ENCODE measurements at places on chromosomes 1 and 21.

GRCh38 chr1:101030881-101031280 is 5.3 kb upstream of the DPH5 start:
- no peak for DNase-seq

DNA sequence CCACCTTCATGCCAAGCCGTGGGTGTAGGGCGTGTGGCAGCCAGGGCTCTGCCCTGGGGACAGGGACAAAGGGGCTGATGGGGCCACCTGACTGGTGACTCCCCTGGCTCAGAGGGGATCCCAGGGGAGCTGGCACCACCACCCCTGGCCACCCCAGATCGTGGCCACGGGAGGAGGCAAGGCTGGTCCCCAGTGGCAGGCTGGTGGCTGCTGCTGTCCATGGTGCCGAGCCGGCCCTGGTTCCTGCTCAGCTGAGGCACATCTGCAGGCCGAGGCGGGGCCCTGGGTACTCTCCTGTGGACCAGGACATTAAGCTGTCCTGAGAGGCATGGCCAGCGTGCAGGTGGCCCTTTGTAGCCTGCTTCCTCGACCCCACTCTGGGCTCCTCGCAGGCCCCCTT is 6.5 kb downstream of the PLCH2 start:
- no peak for DNase-seq

DNA sequence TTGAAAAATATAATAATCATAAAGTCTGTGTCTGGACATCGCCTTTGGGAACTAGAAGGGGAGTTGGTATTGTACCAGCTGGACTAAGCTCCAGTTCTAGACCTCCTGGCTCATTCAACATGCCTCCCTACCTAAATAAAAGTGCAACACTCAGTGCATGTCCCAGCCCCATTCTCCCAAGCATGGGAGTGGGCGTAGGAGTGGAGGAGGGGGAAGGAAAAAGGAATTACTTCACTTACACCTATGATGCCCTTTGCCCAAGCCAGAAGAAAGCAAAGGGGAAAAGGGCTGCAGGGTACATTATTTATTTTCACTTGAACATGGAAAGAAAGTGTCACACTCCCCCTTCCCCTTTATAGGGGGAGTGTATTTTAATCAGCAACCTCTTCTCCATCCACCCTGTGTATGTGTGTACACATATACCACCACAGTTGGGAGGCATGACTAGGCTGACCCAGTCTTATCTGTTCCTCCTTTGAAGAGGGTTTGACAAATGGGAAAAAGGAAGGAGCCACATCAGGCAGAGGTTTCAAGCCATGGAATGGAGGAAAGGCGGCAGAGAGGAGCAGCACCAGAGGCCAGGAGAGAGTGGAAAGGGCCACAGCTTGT is 3.2 kb downstream of the NIT1 start:
- DNase-seq, result no peak

GRCh38 chr1:219990782-219991510 is 55.4 kb downstream of the EPRS1 start:
- DNase-seq, result no peak

- peak; percentile 73 for DNase-seq
Observed at GRCh38 chr1:41245659-41246058, 3.6 kb upstream of the SCMH1 start.

GRCh38 chr1:31643976-31644559 is 608 bp downstream of the PEF1 start:
- no peak for DNase-seq

DNA sequence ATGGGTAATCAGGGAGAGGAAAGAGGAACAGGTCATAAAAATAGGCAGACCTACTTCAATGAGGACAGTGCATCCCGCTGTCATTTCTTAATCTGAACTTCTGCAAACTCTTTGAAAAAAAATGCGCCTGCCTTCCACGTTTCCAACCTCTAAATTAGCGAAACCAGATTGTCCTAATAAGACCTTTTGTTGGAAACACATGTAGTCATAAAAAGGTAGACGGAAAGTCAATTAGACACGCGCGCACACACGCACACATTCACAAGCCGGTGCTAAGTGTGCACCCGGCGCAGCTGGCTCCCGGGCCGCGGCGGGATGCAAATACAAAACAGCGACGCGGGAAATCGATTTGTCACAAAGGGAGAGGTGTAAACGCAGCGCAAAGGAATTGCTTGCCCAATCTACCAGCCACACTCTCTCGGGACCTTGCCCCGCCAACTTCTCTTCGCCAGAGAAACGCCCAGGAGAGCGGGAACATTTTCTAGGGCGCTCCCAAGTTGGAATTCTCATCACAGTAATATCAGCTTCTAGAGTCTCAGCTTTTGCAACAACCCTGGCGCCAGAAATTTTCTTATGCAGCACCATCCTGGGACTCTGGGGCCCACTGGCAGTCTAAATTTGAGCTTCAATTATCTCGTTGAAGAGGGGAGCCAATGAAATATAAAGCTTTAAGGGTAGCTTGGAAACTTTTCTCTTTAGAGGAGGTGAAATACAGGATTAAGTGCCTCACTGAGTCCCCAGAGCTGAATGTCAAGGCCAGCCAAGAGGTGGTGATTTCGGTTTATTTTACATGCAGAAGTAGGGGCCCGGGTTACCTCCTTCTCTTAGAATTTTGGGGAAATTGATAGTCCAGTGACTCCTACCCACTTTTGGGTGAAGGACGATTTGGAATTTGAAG is 4.5 kb downstream of the PRRX1 start:
- DNase-seq, result no peak

GRCh38 chr1:202791077-202791747 is 17.0 kb downstream of the KDM5B start:
- no peak for DNase-seq

GRCh38 chr1:117388328-117388727 is 21.1 kb downstream of the MAN1A2 start:
- no peak for DNase-seq

- DNase-seq, result peak; percentile 76
Observed at GRCh38 chr1:150186789-150187559, 37.3 kb downstream of the PLEKHO1 start.

GRCh38 chr1:155219592-155220031 is 11.1 kb downstream of the MTX1 start:
- peak; percentile 58 for DNase-seq

DNA sequence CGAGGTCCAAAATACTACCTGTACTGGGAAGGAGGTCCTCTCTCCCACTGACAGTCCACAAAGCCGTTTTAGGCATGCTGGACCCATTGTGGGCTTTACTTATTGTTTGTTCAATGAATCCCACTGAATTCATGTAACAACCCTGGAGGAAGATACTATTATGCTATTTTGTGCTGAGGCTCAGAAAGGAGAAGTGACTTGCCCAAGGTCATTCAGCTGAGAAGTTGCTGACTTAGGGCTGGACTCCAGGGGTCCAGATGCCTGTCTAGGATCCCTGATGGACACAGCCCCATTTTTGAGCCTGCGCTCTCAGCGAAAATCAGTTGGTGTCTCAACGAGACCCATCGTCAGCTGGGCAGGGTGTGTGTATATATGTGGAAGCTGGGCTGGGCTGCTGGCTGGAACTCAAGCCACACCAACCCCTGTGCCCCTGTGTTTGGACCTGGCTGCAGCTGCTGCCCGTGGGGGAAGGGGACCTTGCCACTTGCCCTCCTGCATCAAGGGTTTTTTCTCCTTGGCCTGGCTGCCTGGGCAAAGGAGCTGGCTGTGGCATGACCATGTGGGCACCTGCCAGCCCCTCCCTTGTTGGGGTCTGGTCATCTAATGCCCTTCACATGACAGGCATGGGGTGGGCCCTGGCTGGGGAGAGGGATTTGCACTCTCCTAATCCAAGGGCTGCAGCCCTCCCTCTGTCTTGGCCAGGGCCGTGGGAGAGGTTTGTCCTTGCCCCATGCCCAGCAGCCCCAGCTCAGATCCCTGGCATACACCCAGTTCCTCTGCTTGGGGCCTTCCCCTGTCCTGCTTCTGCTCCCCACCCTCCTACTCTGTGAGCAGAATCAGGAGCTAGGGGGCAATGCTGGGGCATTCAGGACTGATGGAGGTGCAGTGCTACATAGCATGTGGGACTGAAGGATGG is 15.0 kb downstream of the KCNQ4 start:
- DNase-seq, result no peak

DNA sequence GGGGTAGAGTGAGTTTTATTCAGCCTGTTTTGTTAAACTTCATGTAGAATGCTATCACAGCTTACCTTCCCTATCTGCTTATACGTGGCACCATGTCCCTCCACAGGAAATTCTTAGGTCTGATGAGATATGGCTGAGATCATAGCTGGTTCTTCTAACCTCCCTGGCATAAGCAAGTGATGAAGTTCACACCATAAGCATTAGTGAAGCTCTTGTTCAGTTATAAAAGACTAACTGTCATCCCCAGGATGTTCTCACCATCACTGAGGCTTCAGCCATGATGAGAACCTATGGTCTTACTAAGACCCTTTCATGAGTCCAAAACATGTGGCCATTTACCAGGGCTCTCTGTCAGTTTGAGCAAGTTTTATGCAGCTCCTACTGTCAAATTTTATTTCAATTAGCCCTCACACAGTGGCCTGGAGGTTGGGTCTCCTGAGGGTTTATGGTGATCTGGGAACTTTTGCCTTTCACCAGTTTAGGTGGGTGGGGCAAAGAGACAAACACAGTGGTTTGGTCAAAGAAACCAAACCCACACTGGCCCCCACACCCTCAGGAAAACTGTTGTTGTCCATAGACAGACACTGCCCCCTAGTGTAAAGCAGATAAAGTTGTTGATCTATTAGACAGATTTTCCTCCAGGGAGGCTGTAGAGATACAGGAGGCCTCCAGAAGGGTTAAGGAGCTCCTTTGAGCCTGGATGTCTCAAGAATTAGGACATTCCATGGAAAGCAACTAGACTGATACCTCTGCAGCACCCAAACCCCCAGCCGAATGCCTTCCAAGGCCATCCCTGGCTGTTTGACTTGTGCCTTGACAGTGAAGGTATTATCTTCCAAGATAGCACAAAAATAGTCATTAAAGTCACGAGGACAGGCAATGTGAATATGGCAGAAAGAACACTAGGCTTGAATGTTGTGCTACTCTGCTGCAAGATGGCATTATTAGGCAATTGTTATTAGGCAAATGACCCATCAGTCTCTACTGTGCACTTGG is 5.0 kb downstream of the SLC22A15 start:
- DNase-seq, result peak; percentile 73

- DNase-seq, result no peak
Observed at GRCh38 chr1:183180634-183181056, 5.4 kb upstream of the LAMC2 start.

Data from K562 (cell line).